NCI-H2081 treated with DMSO at 0.1 percent for 48 hours (cell line): ENCODE measurements at places on chromosomes 16 and 17.

DNA sequence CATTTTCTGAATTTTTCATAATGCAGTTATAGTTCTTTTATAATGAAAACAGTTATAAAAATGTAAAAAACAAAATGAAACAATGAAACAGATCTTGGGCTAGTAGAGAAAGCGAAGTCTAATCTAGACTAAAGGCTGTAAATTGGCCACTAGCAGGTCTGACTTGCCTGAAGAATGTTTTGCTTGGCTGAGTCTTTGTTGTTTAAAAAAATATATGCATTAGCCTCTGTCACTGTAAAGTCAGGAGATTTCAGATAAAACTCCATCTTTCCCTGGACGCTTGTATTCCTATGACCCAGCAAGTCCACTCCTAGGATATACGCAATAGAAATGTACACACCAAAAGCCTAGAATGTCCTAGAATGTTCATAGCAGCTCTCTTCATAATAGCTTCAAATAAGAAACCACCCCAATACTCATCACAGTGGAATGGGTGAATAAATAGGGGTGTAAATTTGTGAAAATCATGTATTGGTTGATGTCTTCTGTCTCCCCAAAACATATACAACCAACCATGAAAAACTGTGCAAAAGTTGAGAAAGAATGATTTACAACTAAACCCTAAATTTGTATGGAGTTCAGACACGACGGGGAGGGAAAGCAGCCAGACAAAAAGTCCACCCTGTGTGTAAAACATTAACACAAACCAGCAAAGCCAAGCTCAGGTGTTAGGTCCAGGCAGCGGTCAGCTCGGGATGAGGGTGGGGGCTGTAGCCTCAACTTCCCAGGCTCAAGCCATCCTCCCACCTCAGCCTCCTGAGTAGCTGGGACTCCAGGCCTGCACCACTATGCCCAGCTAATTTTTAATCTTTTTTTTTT is 37.7 kb upstream of the MEAK7 start:
- no peak for DNase-seq

GRCh38 chr17:67400193-67400592 is 23.1 kb downstream of the PITPNC1 start:
- no peak for DNase-seq

GRCh38 chr16:57639172-57639887 is 10.9 kb downstream of the ADGRG1 start:
- DNase-seq, result no peak

DNA sequence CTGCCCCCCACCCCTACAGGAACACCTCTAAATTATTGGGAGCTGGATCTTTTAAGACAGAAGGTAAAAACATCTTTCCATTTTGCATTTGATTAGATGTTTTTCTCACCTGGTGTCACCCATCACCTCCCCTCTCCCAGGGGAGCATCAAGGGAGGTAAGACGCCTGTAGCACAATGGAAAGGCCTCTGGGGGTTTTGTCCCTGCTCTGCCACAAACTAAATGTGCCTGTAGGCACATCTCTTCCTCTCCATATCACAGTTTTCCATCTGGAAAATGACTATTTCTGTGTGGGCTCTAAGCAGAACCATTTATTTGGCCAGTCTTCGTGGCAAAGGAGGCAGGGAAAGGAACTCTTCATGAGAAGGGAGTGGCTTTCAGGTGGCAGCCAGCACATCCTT is 76.6 kb downstream of the GNAO1 start:
- DNase-seq, result no peak

DNA sequence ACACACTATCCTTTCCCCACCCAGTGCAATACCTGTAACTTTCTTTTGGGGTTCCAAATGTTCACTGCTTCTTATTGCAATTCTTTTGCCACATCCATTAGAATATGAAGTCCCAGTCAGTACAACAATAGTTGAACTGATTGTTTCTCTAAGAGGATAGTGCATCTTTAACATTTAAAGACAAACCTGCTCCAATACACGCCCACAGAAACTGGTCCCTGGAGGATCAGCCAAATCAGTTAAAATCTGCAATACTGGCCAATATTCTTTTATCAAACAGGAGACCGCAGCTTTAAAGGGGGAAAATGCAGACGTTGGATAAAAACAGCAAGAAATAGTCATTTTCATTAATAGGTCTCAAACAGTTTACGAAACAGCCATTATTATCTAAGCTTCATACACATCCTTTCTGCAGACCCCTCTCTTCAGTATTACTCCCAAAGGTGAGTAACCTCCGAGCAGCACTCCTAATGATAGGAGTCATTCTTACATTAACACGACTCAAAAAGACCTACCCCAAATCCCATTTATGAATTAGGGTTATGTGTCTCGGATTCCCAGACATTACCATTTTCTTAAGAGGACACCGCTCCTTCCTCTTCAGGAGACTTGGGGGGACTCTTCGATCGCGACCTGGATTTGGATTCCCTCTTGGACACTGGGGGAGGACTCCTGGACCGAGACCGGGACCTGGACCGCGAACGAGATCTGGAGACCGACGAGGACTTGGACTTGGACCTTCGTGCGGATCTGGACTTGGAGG is 1.4 kb downstream of the SRSF2 start:
- no peak for DNase-seq

DNA sequence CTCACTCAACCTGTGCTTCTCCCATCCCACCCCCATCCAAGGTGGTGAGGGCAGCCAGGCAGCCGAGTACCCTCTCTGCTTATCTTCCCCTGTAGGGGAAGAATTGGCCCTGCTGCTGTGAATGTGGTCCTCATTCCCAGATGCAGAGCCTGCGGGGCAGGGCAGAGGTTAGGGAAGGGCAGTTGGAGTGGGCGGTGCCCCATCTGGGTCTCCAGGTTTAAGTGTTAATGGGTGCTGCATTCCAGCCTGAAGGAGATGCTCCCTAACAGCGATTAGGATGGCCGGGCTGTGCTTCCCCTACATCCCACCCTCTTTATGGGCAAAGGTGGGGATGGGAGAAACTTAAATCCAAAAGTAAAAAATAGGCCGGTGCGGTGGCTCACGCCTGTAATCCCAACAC is 12.1 kb downstream of the TMEM95 start:
- no peak for DNase-seq
